ENCODE measurements at places on chromosomes 16 and 17.

DNA sequence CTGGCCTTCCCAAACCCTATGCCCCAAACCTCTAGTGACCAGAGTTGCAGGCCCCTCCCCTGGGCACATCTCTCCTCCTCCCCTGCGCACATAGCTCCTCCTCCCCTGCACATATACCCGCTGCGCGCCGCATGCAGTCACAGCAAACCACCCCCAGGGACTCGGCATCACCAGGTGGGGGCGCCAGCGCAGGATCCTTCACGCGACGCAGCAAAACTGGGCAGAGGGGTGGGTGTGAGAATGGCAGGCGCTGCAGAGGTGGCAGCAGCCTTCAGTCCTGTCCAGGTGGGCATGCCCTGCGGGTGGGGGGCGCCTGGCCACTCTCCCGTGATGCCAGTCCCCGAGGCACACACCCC is 5.6 kb downstream of the CORO6 start:
- peak; percentile 76 for DNase-seq

GRCh38 chr17:78390241-78391050 is 12.0 kb downstream of the PGS1 start:
- no peak for DNase-seq

GRCh38 chr16:88912556-88912955 is 46.1 kb upstream of the PABPN1L start:
- DNase-seq, result no peak

GRCh38 chr17:30235386-30236296 is at the start of gene SLC6A4:
SLC6A4 (minus strand) TSS chr17:30235697; CDS start chr17:30221958, 13,739 bp downstream.
- DNase-seq, result peak; percentile 4
